HL-60 (cell line): ENCODE measurements at places on chromosomes 4 and X.

DNA sequence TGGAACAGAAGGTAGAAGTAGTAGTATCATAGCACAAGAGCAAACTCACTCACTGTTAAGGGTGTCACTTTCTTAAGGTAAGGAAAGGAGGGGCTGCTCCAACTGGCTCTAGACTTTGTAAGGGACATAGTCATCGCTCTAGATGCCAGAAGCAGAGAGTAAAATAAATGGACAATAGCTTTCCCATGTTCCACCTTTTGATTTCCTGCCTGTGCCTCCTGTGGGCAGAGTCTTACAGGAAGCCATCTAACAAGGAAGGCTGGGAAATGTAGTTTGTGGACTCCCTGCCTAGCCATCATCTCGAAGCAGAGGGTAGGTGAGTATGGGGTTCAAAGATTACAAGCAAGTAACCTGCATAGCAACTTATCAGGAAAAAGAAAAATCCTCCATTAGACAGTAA is 1.7 kb upstream of the METTL14 start:
- DNase-seq = peak; percentile 52

DNA sequence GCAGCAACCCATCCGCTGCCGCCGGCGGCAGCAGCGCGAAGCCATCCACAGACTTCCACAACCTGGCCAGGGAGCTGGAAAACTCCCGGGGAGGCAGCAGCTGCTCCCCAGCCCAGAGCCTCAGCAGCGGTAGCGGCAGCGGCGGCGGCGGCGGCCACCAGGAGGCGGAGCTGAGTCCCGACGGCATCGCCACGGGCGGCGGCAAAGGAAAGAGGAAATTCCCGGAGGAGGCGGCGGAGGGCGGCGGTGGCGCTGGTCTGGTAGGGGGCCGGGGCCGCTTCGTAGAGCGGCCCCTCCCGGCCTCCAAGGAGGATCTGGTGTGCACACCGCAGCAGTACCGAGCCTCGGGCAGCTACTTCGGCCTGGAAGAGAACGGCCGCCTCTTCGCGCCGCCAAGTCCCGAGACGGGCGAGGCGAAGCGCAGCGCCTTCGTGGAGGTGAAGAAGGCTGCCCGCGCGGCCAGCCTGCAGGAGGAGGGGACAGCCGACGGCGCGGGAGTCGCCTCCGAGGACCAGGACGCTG is 4.9 kb downstream of the PRDM8 start:
- DNase-seq = no peak

GRCh38 chrX:9542761-9543111 is 77.9 kb downstream of the TBL1X start:
- no peak for DNase-seq

DNA sequence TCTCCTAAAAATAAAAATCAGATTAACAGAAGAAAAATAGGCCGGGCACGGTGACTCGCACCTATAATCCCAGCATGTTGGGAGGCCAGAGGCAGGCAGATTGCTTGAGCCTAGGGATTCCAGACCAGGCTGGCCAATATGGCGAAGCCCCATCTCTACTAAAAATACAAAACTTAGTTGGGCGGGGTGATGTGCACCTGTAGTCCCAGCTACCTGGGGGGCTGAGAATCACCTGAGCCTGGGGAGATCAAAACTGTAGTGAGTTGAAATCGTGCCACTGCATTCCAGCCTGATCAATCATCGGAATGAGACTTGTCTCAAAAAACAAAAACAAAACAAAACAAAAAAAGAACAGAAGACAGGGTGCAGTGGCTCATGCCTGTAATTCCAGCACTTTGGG is 32.8 kb upstream of the NOCT start:
- DNase-seq = no peak

DNA sequence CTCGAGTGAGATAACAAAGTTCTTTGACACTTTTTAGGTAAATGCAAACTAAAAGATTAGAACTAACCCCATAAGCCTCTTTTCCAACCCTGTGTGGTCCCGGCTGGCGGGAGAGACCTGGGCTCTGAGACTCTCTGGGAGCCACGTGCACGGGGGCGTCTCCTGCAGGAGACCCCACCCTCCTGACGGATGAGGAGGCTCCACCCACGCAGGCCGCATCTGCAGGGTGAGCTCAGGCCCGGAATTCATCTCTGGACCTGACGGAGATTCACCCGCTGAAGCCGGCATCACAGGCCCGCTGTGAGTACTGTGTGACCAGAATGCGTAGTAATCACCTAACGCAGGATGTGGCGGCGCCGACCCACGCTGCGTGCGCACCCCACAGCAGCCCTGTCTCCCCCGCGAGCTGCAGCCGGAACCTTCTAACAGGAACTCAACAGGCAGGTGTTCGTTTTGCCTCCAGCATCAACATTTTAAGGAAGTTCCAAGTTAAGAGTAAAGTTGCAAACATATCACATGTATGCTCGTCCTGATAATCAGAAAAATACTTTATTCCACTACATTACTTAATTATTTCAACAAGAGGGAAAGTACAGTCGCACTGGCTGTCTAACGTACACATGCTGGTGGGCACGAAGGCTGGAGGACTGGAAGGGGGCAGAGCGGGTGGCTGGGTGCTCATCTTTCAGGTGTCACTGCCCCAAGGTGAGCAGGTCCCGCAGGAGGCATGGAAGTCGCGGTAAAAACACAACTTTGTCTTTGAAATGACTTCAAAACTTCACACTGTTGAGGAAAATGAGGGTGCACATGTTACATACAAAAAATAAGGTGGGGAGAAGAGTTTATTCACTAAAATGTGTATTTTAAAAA is 44.5 kb downstream of the FGFRL1 start:
- no peak for DNase-seq

- DNase-seq = no peak
Measured at GRCh38 chr4:136823020-136823419, 709.3 kb downstream of the PCDH18 start.

GRCh38 chr4:146577111-146577510 is 55.4 kb upstream of the SLC10A7 start:
- DNase-seq = no peak
